Activated naive CD8-positive, alpha-beta T cell treated with anti-CD3 and anti-CD28 coated beads, Interleukin-2, amount 50 U/mL, for 16 hours (primary cell): ENCODE measurements at places on chromosomes 2 and 18.

DNA sequence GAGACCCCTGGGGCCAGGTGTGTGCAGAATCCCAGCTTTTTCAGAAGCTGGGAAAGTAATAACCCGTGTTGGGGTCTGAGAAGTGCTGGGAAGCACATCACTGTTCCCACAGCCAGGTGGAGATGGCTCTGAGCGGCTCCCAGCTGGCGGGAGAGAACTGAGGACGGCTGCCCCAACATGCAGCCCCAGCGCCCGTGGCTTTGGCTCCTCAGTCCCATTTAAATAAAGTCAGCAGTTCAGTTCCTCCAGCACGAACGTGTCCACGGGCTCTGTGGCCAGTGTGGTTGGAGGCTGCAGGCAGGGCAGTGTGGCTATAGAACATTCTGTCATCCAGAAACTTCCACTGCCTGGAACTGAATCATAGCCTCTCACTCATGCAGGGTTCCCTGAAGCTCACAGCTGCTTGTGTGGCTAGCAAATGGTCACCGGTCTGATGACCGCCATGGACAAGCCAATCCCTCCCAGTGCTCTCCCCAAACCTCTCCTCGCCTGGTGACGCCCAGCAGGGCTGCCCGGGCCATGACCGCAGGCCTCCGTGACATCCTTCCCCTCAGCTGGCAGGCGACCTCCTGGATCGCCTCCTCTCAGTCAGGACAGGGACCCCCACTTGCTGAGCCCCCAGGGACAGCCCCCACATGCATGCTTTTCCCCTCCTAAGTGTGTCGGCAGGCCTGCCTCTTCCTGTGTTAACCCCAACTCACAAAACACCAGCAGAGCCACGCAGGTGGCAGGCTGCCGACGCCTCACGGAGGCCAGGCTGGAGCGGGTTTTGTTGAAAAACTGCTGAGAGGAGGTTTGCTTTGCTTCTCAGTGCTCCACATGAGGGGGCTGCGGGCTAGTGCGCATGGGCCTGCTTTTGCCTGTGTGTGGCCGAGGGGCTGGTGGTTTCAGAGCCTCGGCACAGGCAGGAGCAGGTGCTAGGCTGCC, 1.3 kb downstream of the RTP5 start:
- no peak for DNase-seq

DNA sequence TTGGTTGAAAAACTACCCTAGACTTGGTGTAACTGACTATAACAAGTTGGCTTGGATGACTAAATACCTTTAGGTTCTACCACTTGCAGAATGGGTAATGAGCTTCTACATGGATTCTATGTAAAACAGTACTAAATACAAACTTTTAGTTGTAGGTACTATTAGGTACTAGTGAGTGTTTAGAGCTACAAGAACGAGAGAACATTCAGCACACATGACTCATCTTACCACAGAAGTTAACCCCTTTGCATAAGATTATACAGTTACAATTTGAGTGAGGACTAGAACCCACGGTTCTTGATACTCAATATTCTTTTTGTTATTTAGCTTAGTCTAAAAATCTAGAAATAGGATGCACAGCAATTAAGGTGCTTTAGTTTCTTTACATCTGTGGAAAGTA, 101.7 kb upstream of the TFCP2L1 start:
- no peak for DNase-seq

GRCh38 chr2:154189953-154190352, 318.2 kb downstream of the GALNT13 start:
- DNase-seq, result no peak

GRCh38 chr2:131008967-131009366, 84.3 kb downstream of the FAM168B start:
- DNase-seq, result no peak

DNA sequence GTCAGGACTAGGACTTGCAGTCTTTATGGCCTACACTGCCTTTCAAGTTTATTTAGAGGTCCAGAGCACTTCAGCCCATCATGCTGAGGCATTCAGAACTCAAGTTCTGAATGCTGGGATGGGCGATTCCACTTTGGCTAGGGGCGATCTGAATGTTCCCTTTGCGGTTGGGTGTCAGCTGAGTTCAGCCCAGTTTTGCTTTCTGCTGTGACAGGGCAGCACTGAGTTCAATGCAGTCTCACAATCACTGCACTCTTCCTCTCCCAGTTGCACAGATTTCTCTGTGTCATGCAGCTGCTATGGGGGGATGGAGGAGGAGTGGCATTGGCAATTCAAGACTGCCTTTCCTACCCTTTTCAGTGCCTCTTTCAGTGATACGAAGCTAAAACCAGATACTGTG, 1232.0 kb upstream of the FAM98A start:
- DNase-seq, result no peak

DNA sequence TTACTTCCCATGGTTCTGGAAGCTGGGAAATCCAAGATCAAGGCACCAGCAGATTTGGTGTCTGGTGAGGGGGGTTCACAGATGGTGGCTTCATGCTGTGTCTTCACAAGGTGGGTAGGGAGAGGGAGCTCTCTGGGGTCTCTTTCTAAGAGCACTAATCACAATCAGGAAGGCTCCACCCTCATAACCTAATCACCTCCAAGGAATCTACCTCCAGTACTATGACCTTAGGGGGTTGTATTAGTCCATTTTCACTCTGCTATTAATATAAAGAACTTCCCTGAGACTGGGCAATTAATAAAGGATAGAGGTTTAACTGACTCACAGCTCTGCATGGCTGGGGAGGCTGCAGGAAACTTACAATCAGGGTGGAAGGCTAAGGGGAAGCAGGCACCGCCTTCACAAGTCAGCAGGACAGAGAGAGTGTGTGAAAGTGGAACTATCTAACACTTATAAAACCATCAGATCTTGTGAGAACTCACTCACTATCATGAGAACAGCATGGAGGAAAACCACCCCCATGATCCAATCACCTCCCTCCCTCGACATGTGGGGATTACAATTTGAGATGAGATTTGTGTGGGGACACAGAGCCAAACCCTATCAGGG, 17.6 kb downstream of the TBC1D8 start:
- DNase-seq, result no peak

DNA sequence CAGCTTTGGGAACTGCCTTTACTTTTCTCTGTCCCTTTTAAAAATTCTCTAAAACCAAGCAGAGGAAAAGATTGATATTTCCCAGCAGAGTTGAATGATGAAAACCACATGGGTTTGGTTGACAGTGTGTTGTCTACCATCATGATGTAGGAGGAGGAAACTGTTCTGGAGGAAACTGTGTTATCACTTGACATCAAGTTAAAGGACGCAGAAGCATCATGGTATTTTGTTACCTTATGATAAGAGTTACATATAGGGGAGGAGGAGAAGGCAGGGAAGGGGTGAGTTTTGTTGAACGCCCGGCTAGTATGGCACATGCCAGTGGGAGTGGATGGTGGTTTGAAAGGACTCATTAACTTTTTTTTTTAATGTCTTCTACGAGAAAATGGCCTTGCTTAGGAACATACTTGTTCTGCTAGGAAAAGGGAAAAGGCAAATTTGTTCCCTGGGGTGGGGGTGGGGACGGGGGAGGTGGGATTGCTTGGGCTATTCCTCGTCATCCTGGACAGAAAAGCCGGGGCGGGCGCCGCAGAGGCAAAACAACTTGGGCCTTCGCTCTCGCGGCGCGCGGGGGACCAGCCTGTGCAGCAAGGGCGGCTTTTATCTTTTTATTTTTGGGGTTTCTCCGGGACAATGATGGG, 766 bp downstream of the TMEM17 start:
- no peak for DNase-seq

- DNase-seq, result no peak
Measured at GRCh38 chr2:1607236-1607920, 136.9 kb downstream of the PXDN start.

- no peak for DNase-seq
Measured at GRCh38 chr2:40138314-40138713, 313.6 kb downstream of the SLC8A1 start.

GRCh38 chr2:129329574-129329973, 649.9 kb upstream of the RAB6C start:
- DNase-seq, result no peak

DNA sequence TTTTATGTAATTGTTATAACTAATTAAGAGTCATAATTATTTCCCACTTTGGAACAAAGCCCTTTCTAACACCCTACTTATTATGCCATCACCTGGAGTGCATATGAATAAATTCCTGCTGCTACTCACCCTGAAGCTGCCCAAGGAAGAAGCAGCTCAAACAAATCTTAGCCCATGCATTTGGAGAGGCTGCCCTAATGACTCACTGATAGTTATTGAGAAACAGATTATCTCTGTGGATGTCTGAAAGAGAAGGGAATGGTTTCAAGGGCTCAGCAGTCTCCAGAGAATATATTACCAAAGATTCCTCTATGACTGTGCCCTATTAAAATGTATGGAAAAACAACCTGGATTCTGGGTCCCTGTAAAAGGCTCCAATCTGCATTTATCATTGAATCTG, 81.0 kb downstream of the GPR39 start:
- no peak for DNase-seq

DNA sequence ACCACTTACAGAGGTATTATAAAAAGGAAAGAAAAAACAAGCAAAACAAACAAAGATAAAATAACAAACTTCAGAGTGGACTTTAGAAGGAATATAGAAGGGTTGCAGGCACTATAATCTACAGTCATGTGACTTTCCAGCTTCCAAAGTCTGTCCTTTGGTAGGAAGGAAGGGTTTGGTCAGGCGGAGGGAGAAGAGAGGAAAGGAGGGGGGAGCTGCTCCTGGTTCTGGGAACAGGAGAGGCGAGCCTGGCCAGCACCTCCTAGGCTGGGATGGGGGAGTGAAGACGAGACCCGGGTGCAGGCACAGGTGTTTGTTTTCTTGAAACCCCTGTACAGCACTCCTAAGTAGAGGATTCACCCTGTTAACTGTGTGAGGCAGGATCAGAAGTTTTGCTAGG, 53.8 kb upstream of the GATA6 start:
- DNase-seq, result no peak

DNA sequence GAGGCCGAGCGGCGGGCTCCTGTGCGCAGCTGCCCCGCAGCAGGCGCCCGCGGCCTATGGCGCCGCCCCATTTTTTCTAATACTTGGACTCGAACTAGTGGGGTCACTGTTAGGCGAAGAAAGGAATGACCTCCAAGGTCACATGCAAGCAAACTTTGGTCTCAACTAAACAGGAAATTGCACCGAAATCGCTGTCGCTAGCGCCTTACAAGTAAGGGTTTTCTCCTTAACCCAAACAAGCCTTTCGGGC, 339 bp downstream of the ACAA2 start:
- no peak for DNase-seq

GRCh38 chr18:56298935-56299334, 339.5 kb downstream of the TXNL1 start:
- DNase-seq, result no peak

- no peak for DNase-seq
Measured at GRCh38 chr2:175606010-175606841, 395.8 kb downstream of the LNPK start.

DNA sequence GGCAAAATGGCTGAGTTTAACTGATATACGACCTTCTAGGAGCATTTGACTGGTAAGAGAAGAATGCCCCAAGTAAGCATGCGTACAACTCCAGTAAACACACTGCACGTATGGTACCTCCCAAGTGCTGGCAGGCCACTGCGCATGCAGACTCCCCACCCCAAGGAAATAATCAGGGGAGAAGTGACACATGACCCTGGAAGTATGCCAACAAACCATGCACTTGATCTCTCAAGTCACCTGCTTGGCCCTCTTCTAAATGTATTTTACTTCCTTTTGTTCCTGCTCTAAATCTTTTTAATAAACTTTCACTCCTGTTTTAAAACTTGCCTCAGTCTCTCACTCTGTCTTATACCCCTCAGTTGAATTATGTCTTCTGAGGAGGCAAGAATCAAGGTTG, 129.8 kb upstream of the COL5A2 start:
- DNase-seq, result no peak

GRCh38 chr2:144876013-144876412, 356.1 kb upstream of the ZEB2 start:
- DNase-seq, result no peak

GRCh38 chr2:108351889-108352288, 25.9 kb upstream of the SULT1C4 start:
- no peak for DNase-seq

GRCh38 chr2:218984239-218985020, 554 bp downstream of the FEV start:
- DNase-seq, result no peak

DNA sequence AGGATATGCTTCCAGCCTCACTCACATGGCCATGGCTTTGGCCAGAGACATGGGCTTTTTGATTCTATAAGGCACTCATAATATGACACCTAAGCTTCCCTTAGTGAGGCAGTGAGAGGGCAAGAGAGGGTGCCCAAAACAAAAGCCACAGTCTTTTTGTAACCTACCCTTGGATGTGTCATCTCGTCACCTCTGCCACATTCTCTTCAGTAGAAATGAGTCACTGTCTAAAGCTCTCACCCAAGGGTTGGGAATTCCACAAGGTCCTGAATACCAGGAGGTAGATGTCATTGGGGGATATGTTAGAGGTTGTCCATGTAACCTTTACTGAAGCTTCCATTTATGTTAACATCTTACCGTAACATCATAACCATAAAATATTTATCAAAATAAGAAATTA, 108.4 kb downstream of the ALMS1 start:
- no peak for DNase-seq

GRCh38 chr2:210224941-210225672, at the start of gene ACADL:
Gene ACADL, minus strand, starts transcription at chr2:210225447. Its CDS starts 184 bp downstream, at chr2:210225263.
- DNase-seq, result no peak
